ENCODE measurements at places on chromosomes 3 and 15.

- no peak for DNase-seq
Observed at GRCh38 chr3:195807681-195808121, 4.0 kb downstream of the MUC4 start.

- no peak for DNase-seq
Observed at GRCh38 chr3:14583548-14584091, 43.5 kb upstream of the GRIP2 start.

DNA sequence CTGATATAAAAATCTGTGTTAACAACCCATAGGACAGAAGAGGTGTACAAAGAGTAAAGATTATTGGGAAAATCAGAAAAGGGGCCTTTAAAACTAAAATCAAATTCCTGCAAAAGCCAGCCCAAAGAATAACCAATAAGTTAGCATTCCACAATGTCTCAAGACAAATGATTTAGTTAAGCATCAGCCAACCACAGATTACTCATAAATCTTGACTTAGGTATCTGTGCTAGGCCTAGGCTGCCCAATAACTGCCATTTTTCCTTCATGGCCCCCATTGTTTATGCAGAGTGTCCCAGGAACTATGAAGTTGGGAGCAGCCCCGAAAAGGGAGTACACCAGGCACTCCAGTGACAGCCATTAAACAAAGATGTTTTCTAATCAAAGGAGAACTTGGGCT lies 7.4 kb downstream of the TRANK1 start:
- DNase-seq = no peak

GRCh38 chr3:154102225-154102624 lies 19.0 kb upstream of the ARHGEF26 start:
- no peak for DNase-seq

GRCh38 chr15:63488398-63488960 lies 15.9 kb upstream of the USP3 start:
- no peak for DNase-seq

- DNase-seq = no peak
Observed at GRCh38 chr15:90497912-90498311, 31.8 kb upstream of the CRTC3 start.

- no peak for DNase-seq
Observed at GRCh38 chr3:76912841-76913383, 127.0 kb upstream of the ROBO2 start.

- DNase-seq = no peak
Observed at GRCh38 chr3:40167958-40168357, 141.5 kb upstream of the EIF1B start.

DNA sequence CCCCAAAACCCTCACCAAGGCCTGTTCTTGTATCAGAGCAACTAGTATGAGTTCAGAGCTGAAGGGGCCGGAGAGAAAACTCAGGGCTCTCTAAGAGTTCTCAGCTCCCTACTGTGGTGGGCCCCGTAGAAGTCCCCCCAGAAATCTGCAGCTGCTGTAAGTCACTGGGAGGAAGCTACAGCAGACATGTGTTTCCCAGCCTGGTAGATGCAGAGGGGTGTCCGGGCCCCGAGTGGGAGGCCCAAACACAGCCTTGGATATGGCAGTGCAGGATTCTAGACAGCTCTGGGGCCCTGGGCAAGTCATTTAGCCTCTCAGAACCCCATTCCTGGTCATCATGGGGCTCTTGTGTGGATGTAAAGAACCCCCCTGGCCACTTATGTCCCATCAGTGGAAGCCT lies 39.2 kb upstream of the CSPG4 start:
- no peak for DNase-seq

GRCh38 chr15:45648521-45649200 lies 13.8 kb downstream of the SQOR start:
- no peak for DNase-seq

- no peak for DNase-seq
Observed at GRCh38 chr15:67101911-67102598, 36.7 kb downstream of the SMAD3 start.

DNA sequence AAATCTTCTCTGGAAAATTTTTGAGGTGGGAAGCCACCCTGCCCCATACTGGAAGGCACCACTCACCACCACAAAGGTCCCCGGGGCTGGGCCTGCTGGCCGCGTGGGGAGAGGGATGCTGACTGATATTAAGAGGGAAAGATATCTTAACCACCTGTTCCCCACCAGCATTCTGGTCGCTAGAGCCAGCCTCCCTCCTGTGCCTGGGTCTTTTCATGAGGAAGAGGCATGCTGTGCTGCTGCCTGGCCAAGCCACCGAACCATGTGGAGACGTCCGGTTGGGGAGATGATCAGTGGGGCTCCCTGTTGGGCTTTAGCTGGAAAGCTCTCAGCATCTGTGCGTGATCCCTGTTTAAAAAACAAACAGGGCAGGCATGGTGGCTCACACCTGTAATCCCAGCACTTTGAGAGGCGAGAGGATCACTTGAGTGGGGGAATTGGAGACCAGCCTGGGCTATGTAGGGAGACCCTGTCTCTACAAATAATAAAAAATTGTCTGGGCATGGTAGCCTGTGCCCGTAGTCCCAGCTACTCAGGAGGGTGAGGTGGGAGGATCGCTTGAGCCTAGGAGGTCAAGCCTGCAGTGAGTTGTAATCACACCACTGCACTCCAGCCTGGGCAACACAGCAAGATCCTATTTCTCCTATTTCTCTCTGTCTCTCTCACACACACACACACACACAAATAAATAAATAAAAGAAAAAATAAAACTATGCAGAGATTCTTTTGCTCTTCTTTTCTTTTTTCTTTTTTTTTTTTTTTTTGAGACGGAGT lies 1.0 kb downstream of the KLHL18 start:
- no peak for DNase-seq

DNA sequence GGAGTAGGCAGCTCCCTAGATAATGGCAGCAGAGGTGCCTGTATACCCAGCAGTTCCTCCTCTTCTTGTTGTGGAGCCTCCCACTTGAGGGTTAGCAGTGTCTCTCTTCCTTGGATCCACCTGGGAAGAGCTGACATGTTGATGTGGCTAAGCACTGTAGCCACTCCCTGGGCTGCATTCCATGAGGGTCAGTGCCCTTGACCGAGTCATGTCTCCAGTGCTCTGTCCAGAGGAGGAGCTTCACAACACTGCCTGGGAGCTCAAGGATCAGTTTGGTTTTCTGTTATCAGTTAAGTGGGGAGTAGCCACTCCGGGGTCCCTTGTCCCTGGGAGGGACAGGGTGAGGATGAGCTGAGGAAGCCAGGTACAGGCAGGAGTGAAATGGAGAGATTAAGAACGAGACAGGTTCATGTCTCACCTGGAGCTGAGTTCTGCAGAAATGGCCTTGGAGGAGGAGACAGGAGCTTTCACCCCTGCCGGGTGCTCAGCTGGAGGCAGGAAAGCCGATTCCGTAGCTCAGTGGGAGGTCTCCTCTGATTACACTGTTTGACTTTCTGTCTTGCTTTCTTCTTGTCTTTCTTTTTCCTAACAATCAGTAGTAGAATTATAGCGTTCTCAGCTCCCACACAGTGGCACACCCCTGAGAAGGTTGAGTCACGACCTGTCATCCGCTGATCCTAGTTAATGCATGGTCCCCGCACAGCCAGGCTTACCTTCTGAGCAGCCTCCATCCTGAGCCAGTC lies 57.9 kb upstream of the SEC22A start:
- DNase-seq = peak; percentile 89

DNA sequence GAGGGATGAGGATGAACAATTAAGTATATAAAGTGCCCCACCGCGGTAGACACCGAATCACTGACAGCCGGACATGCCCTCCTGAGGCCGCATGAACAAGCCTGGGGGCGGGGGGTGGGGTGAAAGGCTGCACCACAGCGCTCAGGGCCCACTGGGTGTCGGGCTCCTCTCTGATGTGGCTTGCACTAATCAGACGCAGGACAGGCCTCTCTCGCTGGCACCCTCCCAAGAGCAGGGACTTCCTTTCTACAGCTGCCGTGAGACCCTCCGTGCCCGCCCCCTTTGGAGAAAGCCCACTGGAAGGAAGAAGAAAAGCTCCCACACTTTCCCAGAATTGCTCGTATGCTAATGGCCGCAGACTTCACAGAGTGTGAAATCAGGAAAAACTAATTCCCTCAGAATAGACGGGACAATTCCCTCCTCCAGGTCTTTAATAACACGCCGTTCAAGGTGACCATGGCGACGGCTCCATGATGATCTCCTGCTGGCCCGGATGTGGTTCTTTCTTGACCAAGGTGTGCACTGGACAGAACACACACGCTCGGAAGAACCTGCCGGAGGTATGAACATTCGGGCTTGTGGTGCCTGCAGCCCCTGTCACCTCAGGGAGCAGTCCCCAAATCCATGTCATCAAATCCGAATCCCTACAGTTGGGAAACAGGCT lies 32.0 kb downstream of the IQSEC1 start:
- no peak for DNase-seq

DNA sequence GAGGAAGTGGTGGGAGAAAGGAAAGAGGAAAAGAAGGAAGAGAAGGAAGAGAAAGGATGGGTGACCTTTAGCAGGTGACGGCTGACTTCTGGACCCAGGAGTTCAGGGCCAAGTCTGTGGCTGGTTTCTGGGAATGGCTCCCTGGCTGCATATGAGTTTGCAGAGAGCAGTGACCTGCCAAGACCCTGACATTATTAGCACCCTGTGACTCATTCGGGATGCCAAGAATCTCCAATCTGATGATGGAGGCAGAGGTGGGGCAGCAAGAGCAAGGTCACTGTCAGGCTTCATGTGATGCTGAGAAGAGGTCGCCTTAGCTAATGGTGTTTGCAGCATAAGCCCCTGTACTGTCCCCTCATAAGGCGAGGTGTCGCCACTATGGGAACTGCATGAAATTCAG lies 42.6 kb downstream of the MYZAP start:
- DNase-seq = no peak

DNA sequence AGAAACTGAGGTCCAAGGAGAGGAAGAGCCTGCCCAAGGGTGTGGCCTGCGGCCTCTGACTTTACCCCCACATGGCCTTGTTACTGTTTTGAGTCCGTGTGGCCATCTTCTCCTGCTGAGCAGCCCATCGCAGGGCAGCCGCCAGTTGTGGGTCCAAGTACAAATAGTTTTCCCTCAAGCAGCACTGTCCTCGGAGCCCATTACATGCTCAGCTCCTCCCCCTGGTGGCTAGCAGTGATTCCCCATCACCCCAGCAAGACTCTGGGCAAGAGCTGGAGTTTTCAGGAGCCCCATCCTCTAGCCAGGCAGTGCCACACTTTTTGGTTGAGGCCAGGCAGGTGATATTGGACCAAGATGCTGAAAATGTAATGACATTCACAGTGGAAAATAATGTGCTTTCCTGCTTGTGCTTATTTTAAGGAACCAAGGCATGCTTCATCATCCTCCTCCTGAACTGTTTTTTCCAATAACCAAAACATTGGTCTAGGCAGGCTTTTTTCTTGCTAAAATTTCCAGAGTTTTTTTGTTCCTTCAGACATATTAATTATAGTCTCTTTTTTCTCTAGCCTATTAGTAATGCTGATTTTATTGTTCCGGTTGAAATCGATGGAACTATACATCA lies 23.2 kb upstream of the VILL start:
- no peak for DNase-seq

DNA sequence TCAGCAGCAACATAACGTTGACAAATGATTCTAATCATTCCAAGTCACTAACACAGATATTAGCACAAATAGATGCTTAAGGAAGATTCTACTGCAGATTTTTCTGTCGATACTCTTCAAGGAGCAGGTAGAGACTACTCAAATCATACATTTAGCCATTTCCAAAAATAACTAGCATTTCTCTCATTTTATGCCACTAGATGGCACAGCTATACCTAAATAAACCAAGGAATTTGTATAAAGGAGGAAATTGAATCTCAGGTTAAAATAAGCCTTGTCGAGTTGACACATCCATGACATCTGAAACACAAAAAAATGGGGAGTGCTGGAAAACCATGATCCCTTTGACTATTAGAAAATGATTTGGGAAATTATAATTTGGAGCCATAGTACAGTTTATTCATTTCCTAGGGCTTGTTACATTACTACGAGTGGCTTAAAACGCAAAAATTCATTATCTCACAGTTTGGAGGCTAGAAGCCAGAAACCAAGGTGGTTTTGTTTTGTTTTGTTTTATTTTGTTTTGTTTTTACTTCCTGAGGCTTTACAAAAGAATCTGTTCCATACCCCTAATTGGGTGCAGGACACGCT lies 59.5 kb upstream of the STRIT1 start:
- DNase-seq = no peak

DNA sequence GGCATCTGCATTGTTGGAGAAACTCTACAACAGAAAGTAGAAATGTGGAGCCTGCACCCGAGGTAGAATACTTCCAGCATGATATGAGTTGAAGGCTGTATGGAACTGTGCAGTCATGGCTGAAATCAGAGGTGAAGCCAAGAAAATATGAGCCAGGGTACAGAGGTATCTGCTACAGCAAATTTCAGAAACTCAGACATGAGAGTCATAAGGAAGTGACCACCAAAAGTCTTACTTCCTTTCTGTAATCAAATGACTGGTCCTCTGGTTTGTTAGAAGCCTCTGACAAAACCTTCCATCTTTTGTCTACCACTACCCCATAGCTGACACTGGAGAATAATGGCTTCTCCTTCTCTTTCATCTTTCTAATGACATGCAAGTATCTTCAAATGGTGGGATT lies 159.4 kb downstream of the TMEM108 start:
- no peak for DNase-seq

GRCh38 chr3:32062950-32063582 lies 43.4 kb upstream of the GPD1L start:
- no peak for DNase-seq

- no peak for DNase-seq
Observed at GRCh38 chr3:2861120-2861519, 249.1 kb downstream of the IL5RA start.

DNA sequence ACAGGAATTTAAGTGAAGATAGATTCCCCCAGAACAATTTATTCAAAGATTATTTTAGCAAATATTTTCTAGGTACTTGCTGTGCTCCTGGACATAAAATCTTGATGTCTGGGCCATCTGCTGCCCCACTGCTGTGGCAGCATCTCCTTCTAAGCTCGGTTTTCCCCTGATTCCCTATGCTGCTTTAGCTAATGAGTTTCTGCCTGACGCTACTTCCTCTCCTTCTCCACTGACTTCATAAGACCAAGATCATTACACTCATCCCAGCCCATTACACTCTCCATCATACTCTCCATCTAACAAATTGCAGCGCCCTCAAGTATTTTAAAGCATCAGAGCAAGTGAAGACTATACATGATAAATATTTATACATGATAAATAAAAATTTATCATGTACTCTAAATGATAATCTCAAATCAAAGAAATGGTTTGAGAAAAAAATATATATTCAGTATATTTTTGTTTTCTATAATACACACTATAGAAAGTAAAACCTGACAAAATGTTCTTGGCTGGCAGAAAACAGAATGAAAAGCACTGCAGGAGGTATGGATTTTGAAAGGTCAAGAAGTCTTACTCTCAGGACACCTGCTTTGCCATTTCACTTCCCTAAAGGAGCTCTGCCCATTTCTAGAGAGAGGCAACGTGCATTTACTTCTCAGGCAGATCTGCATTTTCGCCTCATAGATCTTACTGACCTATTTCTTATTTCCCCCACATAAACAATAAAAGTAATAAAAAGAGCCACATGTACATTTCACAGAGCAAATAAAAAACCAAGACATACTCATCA lies 232.0 kb downstream of the KCNMB2 start:
- DNase-seq = no peak

DNA sequence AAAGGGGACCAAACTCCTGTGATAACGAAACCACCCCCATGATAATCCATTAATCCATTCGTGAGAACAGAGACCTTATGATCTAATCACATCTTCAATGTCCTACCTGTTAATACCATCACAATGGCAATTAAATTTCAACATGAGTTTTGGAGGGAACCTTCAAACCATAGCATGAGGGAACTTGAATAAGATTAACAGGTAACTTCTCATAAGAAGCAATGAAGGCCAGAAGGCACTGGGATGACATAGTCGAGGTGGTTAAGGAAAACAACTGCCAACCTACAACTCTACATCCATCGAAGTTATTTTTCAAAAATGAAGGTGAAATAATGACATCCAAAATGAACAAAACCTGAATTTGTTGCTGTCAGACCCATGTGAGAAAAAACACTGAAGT lies 478.9 kb downstream of the EDEM1 start:
- no peak for DNase-seq

All from NCI-H2107 (cell line).